GM19239 (cell line): ENCODE measurements at places on chromosomes 2 and 18.

DNA sequence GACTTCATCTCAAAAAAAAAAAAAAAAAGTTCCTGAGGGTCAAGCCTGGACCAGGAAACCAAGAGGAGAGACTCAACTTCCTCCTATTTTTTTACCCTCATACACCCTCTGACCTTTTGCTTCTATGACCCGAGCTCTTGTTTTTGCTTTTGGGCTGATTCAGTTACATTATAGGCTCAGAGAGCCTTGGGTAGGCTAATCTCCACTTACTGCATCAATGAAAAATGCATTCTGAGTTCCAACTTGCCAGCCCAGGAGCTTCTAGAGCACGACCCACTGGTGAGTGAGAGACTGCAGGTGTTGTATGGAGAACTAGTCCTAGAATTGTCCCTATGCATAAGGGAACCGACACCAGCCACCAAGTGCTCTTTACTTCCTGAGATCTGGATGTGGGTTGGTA, 91.1 kb downstream of the CABLES1 start:
- DNase-seq: no peak

- no peak for DNase-seq
These were observed 270.6 kb downstream of the C1D start for GRCh38 chr2:67792191-67792590.

GRCh38 chr2:232341739-232342126, 36.8 kb upstream of the ALPP start:
- DNase-seq: no peak

- DNase-seq: no peak
These were observed 166.5 kb downstream of the SEPTIN10 start for GRCh38 chr2:109447251-109447661.

DNA sequence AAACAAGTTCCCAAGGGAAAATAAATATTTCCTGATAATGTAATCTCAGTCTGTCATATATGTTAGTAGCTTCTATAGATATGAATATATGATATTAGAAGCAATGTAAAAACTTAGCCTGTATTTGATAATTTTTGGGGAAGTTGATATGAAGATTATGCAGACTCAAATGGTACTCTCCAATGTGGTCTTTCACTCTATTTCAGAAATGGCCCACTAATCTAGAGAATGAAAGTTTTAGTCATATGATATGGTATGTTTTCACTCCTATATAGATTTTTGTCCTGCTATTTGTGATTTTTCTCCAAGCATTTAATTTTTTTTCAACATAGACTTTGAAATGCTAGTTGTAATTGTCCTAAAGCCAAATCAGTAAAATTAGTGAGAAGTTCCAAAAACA, 236.7 kb upstream of the BOD1L2 start:
- DNase-seq: no peak

- no peak for DNase-seq
These were observed 411 bp downstream of the RNASEH1 start for GRCh38 chr2:3557639-3558204.

DNA sequence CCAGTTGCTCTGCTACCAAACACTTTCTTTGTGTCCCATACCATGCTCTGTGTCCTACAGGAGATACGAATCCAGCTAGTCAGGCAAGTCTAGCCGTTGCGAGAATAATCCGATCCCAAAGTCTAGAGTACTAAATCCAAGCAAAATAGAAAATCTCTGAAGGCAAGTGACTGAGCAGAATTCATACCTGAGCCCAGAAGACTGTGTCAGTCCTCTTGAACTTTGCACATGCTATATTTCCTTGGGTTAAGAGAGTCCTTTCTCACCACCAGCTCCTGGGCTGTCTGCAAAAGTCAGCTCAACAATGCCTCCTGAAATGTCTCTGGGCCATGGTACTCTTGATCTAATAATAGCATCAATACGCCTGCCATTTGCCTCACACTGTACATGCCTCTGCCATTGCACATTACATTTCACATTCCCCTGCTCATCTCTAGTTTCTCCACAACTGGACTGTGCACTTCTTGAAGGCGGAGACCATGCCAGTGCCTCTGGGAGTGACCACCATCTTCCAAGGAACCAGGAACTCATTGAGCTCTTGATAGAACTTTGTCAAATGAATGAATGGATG, 265.8 kb upstream of the ID2 start:
- no peak for DNase-seq

GRCh38 chr2:230697676-230698075, 15.0 kb upstream of the CAB39 start:
- no peak for DNase-seq

- DNase-seq: no peak
These were observed at the start of gene EMILIN1 for GRCh38 chr2:27078267-27079194. Gene EMILIN1, plus strand, starts transcription at chr2:27078615. Its CDS starts 451 bp downstream, at chr2:27079066.

DNA sequence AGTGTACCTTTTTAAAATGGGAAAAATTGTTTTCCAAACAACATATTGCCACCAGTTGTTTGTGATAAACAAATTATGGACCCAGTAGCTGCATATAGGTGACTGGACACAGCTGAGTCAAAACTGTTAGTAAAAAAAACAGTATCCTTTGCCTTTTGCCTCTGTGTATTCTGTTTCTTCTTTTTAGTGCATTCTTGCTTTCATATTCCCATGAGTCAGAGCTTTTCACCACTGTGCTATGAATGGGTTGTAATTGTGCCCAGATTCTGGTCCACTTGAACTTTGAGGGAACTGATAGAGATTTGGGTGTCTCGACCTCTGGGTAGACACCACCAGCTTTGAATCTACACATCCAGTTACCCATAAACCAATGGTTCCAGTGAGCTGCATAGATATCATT, 1441.9 kb upstream of the ZEB2 start:
- no peak for DNase-seq

GRCh38 chr2:204950695-204951346, 405.5 kb downstream of the PARD3B start:
- DNase-seq: no peak

- no peak for DNase-seq
These were observed 19.0 kb downstream of the CROCC2 start for GRCh38 chr2:240925191-240925567.
